ENCODE measurements at places on chromosomes 2 and 18.

- no peak for DNase-seq
These were observed 145.3 kb upstream of the DAPL1 start for GRCh38 chr2:158649846-158650245.

- DNase-seq = no peak
These were observed 55.4 kb upstream of the RMP24 start for GRCh38 chr18:35917043-35917442.

DNA sequence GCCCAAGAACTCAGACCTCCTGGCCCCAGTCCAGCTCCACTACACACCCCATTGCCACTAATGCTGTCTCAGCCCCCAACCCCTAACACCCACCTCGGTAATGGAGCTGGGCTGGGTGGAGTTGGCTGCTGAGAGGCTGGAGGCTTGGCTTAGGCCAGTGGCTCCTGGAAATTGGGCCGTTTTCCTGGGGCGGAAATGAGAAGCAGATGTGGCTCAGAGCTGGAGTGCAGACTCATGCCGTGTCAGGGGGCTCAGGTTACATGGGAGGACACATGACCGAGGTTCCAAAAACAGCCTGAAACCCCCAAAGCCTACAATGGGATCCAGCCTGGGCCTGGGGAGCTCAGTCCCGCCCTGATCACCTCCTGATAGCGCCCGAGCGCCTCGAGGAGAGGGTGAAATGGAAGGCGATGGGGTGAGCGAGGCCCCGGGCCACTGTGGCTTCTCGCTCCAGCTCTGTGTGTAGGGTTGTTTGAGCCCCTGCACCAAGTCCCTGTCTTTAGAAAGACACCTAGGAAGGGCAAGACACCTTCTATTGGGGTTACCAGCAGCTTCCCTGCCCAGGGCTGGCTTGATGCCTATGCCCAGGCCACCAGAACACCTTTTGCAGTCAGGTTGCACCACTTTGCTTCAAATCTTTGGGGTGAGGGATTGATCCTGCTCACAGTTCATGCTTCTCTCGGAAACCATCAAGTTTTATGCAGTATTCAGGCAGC is 175.7 kb upstream of the HAAO start:
- peak; percentile 83 for DNase-seq

DNA sequence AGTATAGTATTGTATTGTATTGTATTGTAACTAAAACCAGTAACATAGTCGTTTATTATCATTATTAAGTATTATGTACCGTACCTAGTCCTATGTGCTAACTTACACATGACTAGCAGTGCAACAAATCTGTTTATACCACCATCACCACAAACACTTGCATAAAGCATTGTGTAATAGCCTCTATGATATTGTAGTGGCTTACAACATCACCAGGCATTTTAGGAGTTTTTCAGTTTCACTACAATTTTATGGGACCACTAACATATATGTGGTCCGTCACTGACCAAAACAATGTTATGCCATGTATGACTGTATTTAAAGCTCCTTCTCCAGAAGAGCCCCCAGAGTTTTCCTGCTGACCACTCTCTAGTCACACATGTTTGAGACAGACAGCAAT is 306.2 kb downstream of the SETBP1 start:
- peak; percentile 38 for DNase-seq

- DNase-seq = peak; percentile 48
These were observed 196.5 kb upstream of the THUMPD2 start for GRCh38 chr2:39975476-39976020.

GRCh38 chr2:99861376-99861760 is 281.0 kb downstream of the AFF3 start:
- DNase-seq = no peak

- no peak for DNase-seq
These were observed 80.8 kb upstream of the CERS6 start for GRCh38 chr2:168375195-168375798.

DNA sequence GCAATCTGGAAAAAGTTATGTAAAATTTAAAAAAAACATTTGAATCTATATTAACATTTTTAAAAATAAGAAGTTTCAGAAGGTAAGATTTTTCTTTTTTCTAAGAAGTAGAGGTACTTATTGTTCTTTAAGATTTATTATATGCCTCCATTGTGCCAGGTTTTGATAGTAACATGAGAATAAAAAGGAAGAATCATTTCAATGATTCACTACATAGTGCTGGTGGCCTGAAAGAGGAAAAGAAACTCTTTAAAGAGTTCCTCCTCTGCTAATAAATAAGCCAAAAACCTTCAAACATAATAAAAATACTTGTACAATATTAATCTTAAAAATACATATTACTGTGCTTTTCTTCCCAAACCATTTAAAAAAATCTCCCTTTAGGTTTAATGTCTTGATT is 69.0 kb downstream of the ANKRD44 start:
- no peak for DNase-seq

GRCh38 chr2:54767921-54768320 is 44.5 kb downstream of the EML6 start:
- DNase-seq = no peak

- no peak for DNase-seq
These were observed 139.0 kb upstream of the SESTD1 start for GRCh38 chr2:179403624-179404023.

DNA sequence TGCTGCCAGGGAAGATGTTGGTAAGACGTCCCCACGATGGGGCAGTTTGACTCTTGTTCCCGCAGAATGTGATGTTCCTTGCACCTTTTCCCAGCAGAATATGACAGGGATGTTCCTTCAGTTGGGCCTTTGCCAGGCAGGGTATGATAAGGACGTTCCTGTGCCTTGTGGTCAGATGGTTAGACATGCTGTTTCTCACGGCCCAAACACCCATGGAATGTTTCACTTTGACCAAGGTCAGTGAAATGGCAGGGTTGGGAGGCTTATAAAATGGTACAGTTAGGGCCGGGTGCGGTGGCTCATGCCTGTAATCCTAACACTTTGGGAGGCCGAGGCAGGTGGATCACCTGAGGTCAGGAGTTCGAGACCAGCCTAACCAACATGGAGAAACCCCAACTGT is 40.3 kb upstream of the YPEL5 start:
- no peak for DNase-seq

Measured in lung (tissue), 17 donors.